HT-29 (cell line): ENCODE measurements at places on chromosomes 13 and 19.

GRCh38 chr13:91701975-91702374, 303.6 kb downstream of the GPC5 start:
- DNase-seq: no peak

DNA sequence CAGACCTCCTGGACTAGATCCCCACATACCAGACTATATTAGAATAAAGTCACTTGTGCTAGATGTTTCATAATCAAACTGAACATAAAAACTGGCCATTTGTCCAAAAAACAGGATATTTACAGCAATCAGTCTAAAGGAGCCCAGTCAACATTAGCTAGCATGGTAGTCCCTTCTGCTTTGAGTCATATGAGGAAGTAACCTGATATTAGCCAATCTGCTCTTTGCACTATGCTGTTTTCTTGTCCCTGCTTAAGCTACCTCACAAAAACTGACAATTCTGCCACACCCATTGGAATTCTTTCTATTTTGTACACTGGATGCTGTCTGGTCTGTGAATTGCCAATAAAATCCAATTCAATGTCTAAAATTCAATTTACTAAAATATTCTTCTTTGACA, 1824.2 kb downstream of the OLFM4 start:
- DNase-seq: no peak

- no peak for DNase-seq
Measured at GRCh38 chr19:28314287-28314686, 898.7 kb downstream of the UQCRFS1 start.

GRCh38 chr19:15108145-15108844, 1.1 kb downstream of the SYDE1 start:
- DNase-seq: no peak

- DNase-seq: no peak
Measured at GRCh38 chr19:30557212-30557611, 185.0 kb downstream of the ZNF536 start.

DNA sequence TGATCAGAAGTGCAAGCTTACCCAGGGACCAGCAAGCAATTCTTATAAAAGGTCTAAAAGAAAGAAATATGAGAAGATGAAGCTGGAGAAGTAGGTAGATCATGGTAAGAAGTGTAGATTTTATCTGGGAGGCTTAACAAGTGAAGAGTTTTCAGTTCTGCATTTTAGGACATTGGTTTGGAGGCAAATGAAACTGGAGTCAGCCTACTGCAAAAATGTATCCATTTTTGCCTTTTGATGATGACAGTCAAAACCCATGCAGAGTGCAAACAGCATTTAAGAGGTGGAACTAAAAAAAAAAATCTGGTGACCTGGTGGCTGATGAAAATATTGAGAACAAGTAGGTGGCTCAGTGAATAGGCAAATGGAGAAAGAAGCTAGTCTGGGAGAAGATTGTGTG, 216.9 kb downstream of the DNAJC15 start:
- no peak for DNase-seq

- no peak for DNase-seq
Measured at GRCh38 chr13:112899281-112900225, 69.5 kb upstream of the MCF2L start.

GRCh38 chr13:98853771-98854221, 101.3 kb upstream of the SLC15A1 start:
- DNase-seq: no peak

DNA sequence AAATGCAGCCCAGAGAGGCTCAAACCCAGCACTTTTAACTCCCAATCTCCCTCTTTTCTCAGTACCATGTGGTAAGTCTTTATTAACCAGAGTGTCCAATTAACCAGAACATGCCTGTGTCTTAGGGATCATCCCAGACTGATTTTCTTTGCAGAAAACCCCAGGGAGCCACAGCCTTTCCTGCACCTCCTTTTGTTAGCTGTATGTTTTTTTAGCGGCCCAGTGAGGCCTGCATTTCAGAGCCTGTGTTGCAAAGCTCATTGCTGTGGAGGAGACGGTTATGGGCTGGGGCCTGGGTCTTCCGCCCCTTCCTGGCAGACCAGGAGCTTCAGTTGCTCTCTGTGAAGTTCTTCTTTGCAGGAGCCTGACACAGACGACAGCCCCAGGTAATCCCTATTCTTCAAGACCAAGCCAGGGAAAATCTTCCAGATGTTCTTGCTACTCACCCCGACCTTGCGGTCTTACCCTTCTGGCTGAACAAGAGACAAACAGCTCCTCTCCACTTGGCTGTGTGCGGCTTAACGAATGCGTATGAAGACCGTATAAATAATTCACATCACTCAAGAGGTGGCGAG, 70.7 kb upstream of the TSHZ3 start:
- no peak for DNase-seq

DNA sequence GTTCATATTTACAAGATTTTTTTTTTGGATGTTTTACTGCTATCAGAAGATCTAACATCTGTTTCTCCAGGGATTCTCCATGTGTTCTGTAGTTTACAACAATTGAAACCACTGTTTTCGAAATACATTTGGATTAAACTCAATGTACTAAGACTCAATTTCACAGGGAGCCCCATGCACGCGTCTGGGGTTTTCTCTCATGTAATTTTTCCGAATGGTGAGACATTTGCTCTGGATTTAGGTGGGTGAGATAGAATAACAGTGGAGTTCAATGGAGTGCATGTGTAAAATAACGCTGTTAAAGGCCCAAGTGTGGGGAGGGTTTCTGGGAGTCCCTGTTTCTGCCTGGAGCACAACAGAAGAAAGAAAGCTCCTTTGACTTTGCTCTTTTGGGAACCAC, 330.3 kb downstream of the TSHZ3 start:
- no peak for DNase-seq

DNA sequence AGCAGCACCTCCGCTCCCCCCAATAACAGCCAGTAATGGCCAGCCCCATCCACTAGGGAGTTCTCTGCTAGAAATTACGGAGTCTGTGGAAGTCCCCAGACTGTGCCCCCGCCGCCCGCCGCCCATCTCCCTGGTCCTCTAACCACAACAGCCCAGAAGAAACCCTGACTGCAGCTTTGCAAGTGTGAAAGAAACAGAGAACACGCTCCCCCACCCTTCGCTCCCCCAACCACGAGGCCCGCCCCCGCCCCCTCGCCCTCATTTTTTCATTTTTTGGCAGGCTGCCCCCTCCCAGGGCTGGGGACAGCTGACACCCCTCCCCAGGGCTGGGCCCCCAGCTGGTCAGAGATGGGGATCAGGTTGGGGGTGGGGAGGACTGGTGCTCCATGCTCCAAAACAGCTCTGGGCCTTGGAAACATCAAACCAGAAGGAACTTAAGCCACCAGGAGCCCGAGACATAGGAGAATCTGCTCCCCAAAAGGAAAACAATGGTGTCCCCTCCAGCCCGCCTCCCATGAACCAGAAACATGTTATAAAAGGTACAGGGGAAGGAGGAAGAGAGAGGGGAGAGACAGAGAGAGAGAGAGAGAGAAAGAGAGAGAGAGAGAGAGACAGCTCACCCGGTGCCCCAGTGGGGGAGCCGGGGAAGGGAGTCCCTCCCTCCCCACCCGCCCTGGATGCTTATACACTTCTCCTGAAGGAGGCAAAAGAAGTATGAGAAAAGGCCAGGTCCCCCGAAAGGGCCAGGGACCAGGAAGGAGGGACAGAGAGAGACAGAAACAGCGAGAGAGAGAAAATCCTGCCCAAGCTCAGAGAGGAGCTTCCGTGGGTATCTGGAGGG, 29.8 kb upstream of the ASF1B start:
- DNase-seq: no peak

DNA sequence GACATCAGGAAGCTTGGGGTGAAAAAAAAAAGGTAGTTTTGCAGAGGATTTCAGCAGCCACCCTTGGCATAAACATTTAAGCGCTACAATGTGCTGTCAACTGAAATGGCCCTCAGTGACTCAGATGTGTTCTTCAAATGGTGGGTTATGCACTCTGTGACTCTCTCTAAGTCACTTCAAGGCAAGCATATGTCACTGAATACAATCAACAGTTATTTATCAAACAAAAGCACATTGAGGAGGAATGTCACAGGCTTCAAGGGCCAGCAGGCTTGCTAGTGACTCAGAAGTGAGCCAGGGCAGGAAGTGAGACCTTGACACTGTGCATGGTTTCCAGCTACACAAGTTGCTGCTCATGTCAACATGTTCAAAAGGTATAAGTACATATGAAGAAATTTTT, 523.7 kb upstream of the HTR2A start:
- DNase-seq: peak; percentile 14

GRCh38 chr13:51614350-51614786, 30.1 kb downstream of the WDFY2 start:
- peak; percentile 68 for DNase-seq

DNA sequence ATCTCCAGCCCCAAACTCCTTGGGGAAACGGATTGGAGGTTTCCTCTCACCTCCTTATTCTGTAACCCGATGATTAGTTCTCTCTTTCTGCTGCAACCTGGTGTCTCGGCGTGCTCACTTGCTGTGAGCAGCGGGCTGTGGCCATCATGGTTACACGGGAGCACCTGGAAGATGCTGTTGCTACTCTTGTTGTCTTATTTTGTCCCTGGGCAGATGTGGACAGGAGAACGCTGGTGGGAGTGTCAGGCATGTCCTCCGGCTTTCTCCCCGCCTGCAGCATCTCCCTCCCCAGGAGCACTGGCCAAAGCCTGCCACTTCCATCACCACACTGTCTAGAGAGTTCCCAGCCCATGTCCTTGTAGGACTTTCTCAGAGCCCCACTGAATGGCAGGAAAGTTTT, 211.8 kb upstream of the ZNF536 start:
- DNase-seq: no peak

DNA sequence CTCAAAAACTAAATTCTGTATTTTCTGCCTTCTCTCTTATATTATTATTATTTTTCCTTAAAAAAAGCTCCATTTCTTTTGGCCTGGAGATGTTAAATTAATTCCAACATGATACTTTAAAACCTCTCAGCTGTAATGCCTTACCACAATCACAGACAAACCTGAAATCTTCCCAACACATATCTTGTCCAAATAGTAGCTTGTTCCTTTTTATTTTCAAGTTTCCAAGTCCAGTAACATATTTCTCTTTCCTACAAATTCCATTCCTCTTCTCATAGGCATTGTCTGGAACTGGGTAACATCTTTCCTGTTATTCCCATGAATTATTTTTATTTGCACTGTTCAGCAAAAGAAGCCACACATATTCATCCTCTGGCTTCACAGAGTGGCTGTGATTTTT, 137.0 kb downstream of the SLITRK6 start:
- DNase-seq: no peak

GRCh38 chr13:51644654-51645053, 60.4 kb downstream of the WDFY2 start:
- no peak for DNase-seq

GRCh38 chr19:50877338-50877737, 4.1 kb downstream of the KLK2 start:
- no peak for DNase-seq

GRCh38 chr13:22696433-22696832, 484.3 kb upstream of the SGCG start:
- no peak for DNase-seq

DNA sequence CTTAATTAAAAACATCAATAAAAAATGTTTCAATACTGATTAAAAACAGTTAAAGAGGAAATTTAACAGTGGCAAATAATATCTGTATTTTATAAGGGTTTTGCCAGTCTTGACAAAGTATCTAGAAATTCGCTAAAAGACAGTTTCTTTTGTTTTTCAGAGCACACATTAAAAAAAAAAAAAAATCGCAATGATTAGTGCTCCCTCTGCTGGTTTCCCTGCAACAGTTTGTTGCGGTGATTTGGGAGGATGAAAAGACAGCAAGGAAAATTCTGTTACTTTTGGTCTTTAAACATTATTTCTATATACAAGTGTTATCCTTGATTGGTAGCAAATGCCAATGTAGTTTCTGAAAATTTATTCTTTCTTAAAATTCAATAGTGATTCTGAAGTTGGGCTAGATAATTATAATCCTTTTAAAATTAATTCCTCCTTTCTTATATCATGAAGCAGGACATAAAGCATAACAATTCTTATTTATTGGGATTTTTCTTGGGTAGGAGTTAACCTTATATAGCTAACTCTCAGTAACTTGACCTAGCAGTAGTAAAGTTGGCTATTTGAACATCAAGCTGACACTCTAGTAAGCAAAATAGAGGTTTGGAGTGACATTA, 23.1 kb upstream of the SPRY2 start:
- peak; percentile 50 for DNase-seq

DNA sequence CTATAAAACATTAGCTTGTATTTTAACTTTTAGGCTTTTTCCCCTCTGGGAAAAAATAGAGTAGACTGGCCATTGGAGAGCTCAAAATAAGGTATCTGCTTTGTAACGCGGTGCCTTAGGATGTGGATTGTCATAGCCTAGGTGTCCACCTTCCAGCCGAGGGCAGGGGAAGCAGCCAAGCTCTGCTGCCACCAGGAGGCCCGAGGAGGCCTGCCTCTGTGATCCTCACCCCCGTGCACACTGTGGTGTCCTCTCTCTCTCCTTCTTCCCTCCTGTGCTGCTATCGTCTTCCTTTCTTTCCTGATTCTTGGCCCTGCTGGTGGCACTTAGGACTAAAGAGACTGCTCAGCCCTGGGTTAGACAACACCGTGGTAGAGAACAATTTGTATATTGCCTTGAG, 11.3 kb downstream of the HNRNPM start:
- no peak for DNase-seq

- no peak for DNase-seq
Measured at GRCh38 chr13:26229080-26229615, 7.0 kb upstream of the RNF6 start.

DNA sequence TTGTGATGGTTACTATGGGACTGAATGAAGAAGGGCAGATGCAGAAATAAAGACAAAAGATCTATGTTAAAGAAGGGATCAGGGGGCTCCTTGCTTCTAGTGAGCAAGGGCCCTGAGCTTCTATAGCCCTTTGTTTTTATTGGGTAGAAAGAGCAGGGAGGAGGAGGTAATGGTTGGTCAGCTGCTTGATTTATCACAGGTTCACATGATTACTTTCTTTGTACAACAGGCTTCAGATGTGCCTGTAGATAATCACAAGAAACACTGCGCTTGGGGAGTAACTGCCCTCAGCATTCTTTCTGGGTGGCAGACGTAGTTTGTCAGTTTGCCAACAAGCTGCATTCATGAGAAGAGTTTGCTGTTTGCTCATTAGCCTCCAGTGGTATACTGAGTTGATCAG, 4.8 kb upstream of the ZNF439 start:
- DNase-seq: no peak

- DNase-seq: no peak
Measured at GRCh38 chr13:66446413-66446812, 783.7 kb downstream of the PCDH9 start.

DNA sequence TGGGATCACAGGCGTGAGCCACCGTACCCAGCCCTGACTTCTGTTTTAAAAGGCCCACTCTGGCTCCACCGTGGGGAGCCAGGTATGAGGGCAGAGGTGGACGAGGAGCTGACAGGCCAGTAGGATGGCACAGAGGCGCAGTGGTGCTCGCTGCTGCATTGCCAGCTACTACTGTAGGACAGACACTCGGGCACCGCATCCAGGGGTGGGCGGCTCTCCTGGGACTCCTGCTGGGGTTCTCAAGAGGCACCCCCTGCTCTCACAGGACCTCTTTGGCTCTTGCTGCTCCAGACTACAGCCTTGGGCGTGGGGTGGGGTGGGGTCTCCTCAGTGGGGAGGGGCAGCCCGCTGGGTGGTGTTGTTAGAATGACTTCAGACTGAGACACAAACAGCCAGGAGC, 53.4 kb downstream of the LATS2 start:
- no peak for DNase-seq

- DNase-seq: no peak
Measured at GRCh38 chr13:40779796-40780285, 8.9 kb upstream of the MRPS31 start.

- DNase-seq: no peak
Measured at GRCh38 chr13:36887758-36888521, 32.1 kb downstream of the SMAD9 start.
